Liver (tissue), 10 donors: ENCODE measurements at places on chromosomes 1 and 21. TPM values are rescaled to one million over a fixed set of nuclear protein-coding genes. Genes with fewer than 3 reads are reported as not detected.

KRTAP13-2 gene
- not detected for total RNA-seq

PADI1 gene
- not detected for total RNA-seq

MYCL gene
- total RNA-seq, result 1.8 TPM

MIXL1 gene
- total RNA-seq, result not detected

CDCA8 gene
- 0.25 TPM for total RNA-seq

PTPRC gene
- 34.1 TPM for total RNA-seq

EXTL1 gene
- not detected for total RNA-seq

PRAMEF7 gene
- not detected for total RNA-seq

PLA2G2F gene
- total RNA-seq, result not detected
